ENCODE measurements at places on chromosomes 12 and 14.
A peak's percentile ranks its signal among the peaks of the same experiment; 100 is the strongest.

DNA sequence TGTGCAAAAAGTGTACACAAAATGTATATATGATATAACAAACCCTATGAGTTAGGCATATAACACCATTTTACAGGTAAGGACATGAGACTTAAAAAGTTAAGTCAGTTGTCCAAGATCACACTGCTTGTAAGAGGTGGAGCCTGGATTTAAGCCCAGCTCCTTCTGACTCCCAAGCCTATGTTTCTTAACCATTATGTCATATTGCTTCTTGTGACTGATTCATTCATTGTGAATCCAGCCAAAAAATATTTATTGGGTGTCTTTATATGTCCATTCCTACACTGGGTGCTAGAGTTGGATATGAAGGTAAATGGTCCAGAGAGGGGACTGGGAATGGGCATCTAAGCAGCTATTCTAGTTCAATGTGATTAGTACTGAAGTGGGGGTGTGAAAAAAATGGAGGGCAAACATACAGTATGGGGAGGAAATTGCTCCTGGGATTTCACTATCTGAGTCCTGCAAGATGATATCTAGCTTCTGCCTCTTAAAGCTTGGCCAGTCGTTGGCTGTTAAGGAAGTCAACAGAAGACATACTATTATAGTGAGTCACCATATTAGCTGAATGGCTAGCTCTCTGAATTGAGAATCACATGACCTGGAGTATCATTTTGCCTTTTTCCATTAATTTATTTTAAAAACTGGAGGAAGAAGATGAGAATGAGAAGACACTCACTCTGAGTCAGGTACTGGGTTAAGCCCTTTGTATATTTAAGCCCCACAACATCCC, 28.8 kb downstream of the PAX9 start:
- DNase-seq, result no peak

- no peak for DNase-seq
Observed at GRCh38 chr12:32273712-32274111, 125.6 kb upstream of the FGD4 start.

- DNase-seq, result peak; percentile 19
Observed at GRCh38 chr12:46915082-46915481, 89.3 kb upstream of the SLC38A4 start.

- DNase-seq, result peak; percentile 24
Observed at GRCh38 chr14:25121337-25122129, 71.6 kb upstream of the STXBP6 start.

- no peak for DNase-seq
Observed at GRCh38 chr12:95693689-95694088, 96.9 kb downstream of the NTN4 start.

- DNase-seq, result no peak
Observed at GRCh38 chr12:112862636-112863290, 44.0 kb upstream of the OAS1 start.

DNA sequence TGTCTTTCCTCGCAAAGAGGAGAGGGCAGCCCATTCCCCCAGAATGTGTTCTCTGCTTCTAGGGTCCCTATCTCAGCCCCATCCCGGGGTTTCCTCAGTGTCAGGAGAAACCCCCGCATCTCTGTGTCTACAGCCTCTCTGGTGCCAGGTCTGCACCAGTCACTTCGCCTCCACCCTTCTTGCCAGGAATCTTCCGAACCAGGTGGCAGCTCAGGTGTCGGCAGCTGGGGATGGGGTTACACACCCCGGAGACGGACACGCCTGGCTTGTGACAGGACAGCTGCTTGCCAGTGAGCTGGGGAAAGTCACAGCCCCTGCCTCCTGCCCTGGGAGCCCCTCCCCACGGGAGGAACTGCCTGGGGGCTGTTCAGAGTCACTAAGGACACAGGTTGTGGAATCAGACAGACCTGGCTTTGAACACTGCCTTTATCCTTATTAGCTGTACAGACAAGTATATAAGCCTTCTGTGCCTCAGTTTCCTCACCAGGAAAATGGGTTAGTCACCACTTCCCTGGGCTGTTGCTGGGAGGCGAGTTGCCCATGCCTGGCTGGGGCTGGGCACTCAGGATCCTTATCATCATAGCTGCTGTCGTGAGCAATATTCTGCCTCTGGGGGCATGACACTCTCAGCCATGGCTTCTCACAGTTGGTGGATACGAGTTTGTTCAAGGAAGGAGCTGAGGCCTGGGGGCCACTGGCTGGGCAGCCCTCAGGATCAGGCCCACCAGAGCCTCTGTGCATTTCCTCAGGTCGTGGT, 10.8 kb downstream of the HIP1R start:
- DNase-seq, result no peak

DNA sequence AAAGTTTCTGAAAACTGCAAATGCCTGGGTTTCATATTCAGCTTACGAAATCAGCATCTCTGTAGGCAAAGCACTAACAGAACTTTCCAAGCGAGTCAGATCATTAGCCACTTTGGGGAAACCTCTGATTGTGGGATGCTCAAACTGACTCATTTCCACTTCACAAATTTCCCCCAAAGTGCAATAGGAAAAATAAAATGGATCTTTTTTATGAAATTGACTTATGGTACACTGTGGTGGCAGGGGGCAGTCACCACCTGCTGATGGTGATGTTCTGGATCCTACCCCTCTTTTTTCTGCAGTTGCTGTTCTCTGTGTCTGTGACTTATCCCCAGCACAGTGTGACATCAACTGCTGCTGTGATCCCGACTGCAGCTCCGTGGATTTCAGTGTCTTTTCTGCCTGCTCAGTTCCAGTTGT, 5.6 kb downstream of the TCTN1 start:
- DNase-seq, result no peak

DNA sequence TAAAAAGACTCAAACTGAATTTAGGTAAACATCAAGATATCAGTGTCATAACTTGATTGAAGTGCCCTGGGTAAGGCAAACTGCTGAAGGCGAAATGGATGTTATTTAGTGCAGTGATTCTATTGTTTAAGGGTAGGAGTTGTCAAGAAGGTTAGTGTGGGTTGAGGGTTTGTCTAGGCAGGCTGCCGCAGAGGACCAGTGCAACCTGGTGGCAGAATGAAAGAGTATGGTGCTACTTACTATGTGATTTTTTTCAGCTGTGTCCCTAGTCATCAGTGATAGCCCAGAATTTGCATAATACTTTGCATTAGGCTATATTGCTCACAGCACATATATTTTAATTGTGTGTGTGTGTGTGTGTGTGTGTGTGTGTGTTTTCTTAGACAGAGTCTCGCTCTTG, 1127.0 kb downstream of the GALC start:
- no peak for DNase-seq

DNA sequence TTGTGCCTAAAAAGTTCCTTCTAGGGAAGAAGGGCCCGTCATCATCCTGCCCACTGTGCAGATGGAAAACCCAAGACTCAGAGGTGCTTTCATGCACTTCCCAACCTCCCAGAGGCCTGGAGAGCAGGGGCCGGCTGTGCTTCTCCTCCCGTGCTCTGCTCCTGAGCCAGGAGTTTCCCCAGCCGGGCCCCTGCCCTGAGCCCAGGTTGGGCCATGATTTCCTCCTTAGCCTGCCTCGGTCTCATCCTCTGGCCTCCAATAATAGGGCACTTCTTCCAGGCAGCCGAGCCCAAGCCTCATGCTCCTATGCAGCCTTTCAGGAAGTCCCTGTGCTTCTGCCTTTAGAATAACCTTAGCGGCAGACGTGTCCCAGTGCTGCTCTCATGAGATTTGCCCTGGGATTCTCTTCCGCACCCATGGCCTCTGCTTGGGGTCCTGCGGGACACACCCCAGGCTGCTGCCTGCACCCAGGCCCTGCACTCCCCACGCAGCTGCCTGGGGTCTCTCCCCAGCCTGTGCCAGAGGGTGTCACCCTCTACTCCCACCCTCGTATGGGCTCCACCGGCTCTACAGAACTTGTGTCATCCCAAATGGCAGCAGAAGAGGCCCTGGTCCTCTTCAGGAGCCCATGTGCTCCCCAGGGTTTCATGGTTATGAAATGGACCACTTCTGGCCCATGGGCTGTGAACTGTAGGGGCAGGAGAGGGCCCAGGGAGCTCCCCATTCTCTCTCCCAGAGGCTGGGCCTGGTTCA, 359.3 kb downstream of the ADGRD1 start:
- DNase-seq, result no peak

- no peak for DNase-seq
Observed at GRCh38 chr12:53058674-53059433, 9.0 kb downstream of the TNS2 start.

GRCh38 chr12:126781593-126781992, 1485.4 kb upstream of the TMEM132C start:
- DNase-seq, result no peak
